ENCODE measurements at places on chromosomes 12 and 14.

GRCh38 chr14:73457041-73457923 is 1.1 kb downstream of the NUMB start:
- DNase-seq = no peak

- no peak for DNase-seq
These were observed 23.0 kb downstream of the ISCA2 start for GRCh38 chr14:74516451-74517160.

DNA sequence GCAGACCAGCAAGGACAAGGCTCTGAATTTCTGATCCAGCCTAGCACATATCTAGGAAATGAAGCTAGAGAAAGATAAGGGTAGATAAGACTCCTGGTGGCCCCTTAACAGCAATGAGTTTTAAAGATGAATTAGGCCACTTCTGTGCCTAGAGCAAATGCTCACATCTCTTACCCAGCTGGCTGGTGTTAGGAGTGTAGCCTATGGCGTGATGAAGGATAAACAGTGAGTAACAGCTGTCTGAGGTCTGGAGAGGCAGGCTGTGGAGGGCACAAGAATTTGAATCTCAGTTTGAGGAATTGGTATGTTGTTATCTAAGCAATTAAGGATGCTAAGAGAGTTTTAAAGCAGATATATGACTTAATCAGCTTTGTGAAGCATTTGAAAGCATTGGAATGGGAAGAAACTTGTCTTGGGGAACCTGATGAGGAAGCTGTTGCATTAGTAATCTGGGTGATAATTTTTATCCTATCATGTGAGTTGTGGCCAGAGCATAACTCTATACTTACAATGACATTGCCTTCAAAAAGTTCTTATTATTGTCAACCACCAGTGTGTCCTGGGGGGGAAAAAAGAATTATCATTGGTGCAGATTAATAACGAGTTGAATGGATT is 161.8 kb downstream of the SRGAP1 start:
- DNase-seq = no peak

GRCh38 chr14:96062010-96062409 is 22.8 kb downstream of the C14orf132 start:
- no peak for DNase-seq

GRCh38 chr12:27012239-27012981 is 1.8 kb downstream of the TM7SF3 start:
- DNase-seq = no peak

DNA sequence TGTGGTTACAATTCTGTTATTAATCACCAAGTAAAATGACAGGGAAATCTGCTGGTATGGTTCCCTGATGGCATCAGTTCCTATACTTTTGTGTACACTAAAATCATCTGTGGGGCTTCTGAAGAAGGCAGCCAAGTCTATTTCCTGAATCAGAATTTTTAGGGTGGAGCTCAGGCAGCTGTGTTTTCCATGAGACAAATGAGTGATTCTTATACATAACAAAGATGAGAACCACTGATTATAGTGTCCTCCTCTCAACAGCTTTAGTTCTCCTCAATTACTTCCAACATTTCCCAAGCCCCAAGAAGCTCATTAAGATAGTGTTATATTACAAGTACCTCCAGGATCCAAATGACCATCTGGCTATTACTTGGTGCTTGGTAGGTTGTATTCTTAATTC is 64.5 kb upstream of the USP44 start:
- DNase-seq = no peak

DNA sequence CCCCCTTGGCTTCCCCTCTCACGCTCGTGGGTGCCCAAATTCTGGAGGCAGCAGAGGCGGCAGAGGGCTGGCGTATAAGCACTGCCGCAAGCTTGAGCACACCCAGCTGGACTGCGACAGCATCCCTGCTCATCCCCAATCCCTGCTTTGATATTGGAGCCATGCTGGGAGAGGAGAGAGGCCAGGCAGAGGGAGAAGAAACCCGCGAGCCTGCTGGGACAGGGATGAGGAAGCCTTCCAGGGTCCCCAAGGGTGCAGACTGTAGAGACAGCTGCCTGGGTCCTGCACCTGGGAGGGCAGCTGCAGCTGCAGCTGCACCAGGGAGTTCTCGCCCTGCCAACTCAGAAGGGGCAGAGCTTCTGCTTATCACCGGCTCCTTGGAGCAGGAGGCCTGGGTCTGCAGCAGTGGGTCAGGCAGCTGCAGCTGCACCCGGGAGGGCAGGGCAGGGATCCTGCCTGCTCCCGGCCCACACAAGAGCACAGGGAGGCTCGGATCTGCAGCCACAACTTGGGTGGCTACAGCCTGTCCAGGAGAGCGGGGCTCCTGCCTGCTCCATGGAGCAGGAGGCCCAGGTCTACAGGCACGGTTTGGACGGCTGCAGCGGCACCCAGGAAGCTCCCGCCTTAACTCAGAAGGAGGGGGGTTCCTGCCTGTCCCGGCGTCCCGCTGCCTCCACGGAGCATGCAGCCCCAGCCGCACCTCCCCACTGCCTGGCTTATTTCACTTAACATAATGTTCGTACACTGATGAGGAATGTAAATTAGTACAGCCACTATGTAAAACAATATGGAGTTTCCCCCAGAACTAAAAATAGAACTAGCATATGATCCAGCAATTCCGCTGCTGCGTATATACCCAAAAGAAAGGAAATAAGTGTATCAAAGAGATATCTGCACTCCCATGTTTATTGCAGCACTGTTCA is 60.4 kb upstream of the SGPP1 start:
- no peak for DNase-seq

DNA sequence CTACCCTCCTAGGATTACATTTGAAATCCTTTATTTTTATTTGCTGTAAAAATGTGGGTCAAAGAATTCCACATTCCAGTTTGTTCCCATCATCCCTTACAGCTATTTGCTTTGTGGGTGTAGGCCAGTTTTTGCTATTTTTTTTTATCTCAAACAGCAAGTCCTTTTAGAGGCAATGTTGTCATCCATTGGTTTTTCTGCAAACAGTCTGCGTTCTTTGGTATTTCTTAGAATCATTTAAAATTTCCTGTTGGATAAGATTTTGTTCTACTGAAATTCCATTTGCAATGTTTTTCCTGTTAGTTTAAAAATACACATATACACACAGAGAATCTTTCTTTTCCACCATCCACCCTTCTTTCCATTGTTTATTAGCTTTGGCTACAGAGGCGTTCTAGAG is 53.3 kb upstream of the STK38L start:
- no peak for DNase-seq

- no peak for DNase-seq
These were observed 366.0 kb upstream of the RGS6 start for GRCh38 chr14:71566276-71566675.

DNA sequence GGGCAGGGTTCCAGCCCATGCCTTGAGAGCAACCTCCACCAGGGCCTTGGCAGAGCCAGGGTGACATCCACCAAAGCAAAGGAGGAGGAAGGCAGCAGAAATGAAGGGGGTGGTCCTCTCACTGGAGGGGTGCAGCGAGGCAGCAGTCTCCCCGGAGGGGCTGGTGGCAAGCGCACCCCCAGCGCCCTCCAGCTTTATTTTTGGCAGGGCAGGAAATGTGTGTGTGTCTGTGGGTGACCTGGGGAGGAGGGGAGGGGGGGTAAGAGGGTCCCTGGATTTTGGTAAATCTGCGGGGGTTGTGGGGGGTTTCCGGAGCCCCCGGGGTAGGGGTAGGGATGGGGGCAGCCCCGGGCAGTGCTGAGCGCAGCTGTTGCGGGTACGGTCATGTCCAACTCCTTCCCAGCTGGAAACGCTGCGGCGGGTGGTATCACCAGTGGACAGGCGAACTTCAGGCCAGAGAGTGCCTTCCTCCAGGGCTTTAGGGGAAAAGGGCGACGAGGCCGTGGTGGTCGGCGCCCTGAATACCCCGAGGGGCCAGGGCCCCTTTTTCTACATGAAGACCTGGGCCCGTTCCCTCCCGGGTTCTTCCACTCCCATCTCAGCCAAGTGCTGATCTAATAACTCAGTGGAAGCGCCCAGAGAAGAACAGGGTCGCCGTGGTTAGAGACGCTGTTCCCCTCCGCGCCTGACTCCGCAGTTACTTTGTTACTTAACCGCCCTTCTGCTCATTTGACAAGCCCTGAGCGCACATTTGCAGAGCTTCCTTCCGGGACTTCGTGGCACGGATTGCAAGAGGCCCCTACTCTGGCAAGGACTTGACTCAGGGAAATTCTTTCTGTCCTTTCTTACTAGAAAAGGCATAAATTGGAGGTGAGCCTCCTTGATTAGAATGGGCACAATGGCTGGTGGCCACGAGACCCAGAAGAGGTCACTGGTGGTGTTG is 55.2 kb downstream of the FOS start:
- DNase-seq = peak; percentile 27

DNA sequence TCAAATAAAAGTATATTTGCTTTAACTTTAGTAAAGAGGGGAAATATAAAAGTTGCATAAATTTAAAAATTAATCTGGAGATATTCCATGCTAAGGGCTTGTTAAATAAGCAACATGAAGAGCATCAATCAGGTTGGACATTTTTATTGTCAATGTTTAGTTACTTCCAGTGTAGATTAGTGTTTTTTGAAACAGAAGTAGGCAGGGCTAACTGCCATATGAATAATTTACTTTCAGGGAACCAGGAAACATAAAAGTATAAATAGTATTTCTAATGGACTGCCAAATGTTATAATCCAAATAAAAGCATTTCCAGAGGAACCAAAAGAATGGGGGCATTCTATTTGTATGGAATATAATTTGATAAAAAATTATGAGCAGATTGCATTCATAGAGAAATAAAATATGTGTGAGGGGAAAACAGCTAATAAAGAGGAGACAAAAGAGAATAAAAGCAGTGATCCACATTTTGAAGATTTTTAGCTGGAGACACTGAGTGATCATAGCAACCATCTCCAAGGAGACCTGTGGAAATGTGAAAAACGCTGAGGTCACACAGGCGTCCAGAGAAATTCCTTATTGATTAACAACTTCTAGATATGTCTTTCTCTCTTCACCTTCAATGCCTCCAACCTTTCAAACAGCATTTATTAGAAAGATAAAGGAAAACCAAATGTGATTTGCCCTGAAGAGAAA is 70.8 kb downstream of the SRGAP1 start:
- no peak for DNase-seq

GRCh38 chr12:32181498-32182175 is 75.0 kb downstream of the BICD1 start:
- DNase-seq = no peak

- DNase-seq = no peak
These were observed 83.4 kb upstream of the NOS1 start for GRCh38 chr12:117444781-117445180.

GRCh38 chr12:1591543-1591942 is 2.8 kb downstream of the FBXL14 start:
- no peak for DNase-seq

DNA sequence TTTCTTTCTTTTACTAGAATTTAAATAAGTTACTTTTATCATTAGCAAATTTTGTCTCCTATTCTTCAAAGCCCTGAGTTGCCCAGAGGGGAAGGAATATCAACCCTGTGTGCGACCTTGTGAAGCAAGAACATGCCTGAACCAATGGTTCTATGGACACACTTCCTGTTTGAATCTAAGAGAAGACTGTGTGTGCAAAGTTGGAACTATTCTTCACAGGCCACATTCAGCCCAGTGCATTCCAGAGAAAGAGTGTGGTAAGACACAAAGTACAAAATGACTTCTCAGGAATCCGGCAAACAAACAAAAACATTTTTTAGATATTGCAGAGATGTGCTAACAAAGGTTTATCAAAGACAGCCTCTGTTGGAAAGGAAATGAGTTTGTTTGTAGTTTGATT is 90.8 kb upstream of the PTPRQ start:
- DNase-seq = no peak

DNA sequence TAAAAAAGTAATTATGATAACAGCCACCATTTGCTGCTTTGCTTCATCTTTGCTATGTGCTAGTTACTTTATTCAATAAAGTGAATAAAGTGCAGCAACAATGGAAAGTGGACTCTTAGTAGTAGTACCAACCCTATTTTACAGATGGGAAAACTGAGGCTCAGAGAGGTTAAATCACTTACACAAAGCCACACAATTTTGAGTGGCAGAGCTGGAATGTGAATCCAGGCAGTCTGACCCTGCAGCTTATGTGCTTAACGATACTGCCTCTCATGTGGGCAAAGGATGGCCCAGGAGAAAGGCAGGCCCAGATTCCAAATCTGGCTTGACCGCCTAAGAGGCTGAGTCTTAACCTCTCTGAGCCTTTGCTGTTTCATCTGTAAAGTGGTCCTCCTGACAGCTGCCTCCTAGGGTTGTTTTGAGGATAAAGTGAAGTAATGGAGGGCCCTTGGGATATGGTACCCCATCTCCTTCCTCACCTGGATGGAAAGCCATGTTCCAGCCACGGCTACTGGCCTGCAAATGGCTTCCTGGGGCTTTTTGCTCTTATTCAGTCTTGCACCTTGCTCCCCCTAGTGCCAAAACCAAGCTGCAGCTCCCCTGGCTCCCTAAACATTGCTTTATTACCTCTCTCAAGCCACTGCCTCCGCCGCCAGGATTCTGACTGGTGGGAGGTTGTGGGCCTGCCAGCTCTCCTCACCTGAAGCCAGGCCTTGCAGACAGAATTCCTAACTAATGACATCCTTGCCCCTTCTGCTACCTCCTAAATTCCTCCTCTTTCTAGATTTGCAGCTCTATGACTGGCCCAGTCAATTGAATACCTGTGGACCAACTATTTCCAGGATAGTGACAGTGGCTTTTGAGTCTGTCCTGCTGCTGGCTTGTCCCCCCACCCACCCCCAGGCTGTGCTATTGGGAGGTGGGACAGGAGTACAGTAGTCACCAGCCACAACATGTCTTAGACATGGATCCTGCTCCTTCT is 283.3 kb upstream of the PWP1 start:
- peak; percentile 23 for DNase-seq

DNA sequence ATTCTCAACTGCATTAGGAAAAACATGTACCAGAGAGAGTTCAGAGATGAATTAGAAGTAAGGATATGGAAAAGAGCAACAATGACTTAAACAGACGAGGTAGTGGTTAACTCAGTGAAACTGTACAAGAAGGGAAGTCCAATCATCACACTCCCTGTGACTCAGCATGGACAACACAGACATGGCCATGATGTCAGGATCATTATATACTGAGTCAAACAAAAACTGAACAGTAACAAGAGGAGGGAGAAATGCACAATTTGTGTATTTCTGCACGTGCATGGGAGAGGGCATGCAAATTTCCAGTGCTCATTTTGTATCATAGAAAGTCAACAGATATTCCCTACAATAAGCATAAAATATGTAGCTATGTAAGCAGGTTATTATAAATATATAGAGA is 1037.8 kb downstream of the BCL11B start:
- DNase-seq = no peak

DNA sequence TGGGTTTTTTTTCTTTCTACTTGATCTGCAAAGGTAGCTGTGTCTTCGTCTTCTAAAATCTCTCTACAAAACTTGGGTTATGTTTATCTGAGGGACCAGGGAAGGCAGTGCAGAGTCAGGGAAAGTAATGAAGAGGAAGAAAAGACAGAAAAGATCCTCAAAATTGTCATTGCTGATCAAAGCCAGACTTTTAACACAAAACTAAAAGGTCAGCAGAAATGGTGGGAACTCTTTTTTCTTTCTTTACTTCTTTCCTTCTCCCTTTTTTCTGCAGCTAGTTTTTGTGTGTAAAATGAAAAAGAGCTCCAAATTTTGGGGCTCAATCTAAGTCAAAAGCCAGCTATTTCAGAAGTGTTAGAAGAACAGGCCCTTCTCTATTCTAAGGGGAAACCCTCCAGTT is 11.9 kb downstream of the DPF3 start:
- DNase-seq = no peak

Measured in stimulated activated CD8-positive, alpha-beta memory T cell treated with anti-CD3 and anti-CD28 coated beads, Interleukin-7, amount 100 ng/mL, for 1 hour (primary cell).